ENCODE measurements at places on chromosomes 5 and 9.

DNA sequence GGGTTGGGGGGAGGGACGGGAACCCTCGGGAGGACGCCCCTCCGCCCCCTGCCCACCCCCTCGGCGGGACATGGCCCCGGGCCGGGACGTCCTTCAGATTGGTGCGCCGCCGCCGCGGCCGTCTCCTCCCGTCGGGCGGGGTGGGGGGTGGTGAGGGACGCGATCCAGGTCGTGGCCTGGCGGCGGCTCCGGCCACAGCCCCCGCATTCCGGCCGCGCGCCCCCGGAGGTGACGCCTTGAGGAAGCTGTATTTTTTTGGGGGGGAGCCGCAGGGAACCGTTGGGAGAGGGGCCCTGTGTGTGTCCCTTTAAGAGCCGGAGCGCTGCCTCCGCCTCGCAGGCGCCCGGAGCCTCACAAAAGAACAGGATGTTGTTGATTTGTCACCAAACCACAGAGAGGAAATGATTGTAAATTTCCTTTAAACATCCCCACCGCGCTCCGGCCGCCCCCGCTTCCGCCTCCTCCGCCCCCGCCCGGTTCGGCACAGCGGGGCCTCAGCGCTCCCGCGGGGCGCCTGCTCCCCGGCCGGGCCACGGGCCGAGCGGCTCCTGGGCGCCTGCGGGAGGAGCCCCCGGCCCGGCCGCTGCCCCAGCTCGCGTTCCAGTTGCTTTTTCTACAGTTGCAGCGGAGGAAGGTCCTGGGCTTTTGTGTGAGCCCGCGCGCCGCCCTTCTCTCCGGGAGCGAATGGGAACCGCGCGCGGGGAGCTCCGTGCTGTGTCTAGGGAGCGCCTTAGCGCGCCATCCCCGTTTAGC is 32.1 kb upstream of the SPRY4 start:
- DNase-seq, result peak; percentile 61

GRCh38 chr5:153447534-153447933 is 42.9 kb upstream of the GRIA1 start:
- no peak for DNase-seq

DNA sequence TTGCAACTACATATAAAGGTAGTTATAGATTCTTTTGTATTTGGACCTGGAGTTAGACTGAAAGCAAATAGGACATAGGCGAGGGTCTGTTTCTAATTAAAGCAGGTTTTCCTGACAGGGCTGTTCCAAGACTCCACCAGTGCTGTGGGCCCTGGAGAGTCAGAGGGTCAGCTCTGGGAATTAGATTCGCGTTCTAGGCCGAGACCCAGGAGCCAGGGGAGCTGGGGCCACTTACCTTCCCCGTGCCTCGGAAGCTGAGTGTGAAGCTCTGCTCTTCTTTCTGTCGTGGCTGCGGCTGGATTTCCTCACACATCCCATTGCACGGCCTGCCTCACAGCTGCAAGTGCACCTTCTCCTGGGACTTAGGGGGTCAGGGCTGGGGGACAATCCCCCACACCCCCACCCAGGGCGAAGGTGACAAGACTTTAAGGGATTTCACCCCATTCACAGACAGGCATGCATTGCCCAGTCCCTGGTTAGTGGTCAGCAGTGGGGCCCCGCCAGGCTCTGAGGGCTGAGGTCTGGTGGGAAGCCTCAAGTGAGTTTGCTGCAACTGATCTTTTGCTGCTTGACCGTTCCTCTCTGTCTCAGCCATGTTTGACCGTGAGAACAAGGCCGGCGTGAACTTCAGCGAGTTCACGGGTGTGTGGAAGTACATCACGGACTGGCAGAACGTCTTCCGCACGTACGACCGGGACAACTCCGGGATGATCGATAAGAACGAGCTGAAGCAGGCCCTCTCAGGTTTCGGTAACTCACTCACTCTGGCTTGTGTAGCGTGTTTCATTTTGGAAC is 15.3 kb upstream of the AHRR start:
- no peak for DNase-seq

GRCh38 chr9:126261584-126262356 is 64.9 kb upstream of the MVB12B start:
- DNase-seq, result no peak

DNA sequence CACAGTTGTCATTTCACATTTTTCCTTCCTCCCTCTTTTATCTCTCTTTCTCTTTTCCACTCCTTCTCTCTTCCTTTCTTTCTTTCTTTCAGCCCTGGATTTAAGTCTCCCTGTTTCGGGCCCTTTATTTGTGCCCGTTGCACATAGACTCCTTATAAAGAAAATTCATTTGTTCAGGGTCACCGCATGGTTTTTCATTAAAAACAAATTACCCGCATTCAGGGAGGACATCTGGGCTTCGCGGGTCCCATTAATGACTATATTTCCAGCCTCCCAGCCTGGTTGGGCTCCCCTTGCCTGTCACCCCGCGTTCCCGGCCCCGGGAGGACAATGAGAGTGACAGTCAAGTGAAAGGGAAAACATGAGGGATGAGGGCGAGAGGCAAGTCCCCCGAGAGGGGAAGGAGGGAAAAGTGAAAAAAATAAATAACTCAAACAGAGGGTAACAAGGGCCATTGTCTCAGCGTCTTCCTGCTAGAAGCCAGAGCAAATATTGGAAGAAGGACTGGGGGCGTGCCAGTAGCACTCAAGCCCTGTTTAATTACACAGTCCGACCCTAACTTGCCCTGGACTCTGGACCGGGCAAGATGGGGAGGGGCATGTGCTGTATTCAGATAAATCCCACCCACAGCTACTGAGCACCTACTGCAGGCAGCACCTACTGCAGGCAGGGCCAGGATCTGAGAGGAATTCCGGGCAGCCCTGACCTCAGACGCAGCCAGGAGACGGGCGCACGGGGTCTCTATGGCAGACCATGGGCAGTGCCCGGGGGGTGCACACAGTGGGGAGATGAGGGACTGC is 166.2 kb downstream of the PAX5 start:
- no peak for DNase-seq

- no peak for DNase-seq
These were observed 373.5 kb downstream of the DTWD2 start for GRCh38 chr5:118614731-118615456.

- DNase-seq, result no peak
These were observed 42.3 kb downstream of the ZFAND5 start for GRCh38 chr9:72322678-72323077.

DNA sequence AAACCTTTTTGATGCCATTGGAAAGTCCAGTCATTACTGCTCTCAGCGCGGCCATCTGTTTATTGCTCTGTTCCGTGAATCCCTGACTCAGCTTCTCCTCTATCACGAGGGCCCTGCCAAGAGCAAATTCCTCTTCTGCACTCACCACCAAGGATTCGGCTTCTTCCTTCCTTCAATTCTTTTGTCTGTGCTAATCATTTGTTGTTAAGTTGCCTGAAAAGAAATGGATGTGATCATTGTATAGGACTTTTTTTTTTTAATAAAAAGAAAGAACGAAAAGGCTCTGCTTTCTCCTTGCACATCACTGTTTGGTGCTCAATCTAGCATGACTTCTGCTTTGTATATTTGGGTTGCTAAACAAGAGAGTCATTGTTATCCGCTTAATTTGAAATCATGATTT is 128.7 kb upstream of the PIK3R1 start:
- DNase-seq, result no peak

- DNase-seq, result peak; percentile 15
These were observed 31.2 kb downstream of the NANS start for GRCh38 chr9:98087420-98088354.
